ENCODE measurements at places on chromosomes 3 and 15. TPM values are rescaled to one million over a fixed set of nuclear protein-coding genes. Genes with fewer than 3 reads are reported as not detected.

Gene MEGF11
- not detected for total RNA-seq

Gene POC1A
- total RNA-seq, result 3.8 TPM

Gene TMEM212
- total RNA-seq, result not detected

Gene FGD5
- 0.14 TPM for total RNA-seq

Gene CADPS
- 26.5 TPM for total RNA-seq

Gene SUSD5
- 3.6 TPM for total RNA-seq

Gene GMNC
- total RNA-seq, result not detected

Gene SERPINI1
- 1.7 TPM for total RNA-seq

Gene LDHAL6B
- not detected for total RNA-seq

Gene GATM
- total RNA-seq, result 0.55 TPM

Gene SPINK8
- total RNA-seq, result not detected

Gene ALS2CL
- total RNA-seq, result 1.2 TPM

Gene TM4SF18
- total RNA-seq, result 0.92 TPM

Gene LHFPL4
- total RNA-seq, result 0.09 TPM

Gene ALDH1A3
- total RNA-seq, result 51.5 TPM

Gene NOX5
- total RNA-seq, result 0.09 TPM

Gene ACKR4
- total RNA-seq, result 1.4 TPM

Gene TEX55
- not detected for total RNA-seq

Gene HTR3E
- not detected for total RNA-seq

Gene GCSAM
- total RNA-seq, result not detected

Gene GOLGA8G
- under 0.01 TPM for total RNA-seq

Measured in smooth muscle cell of bladder (primary cell).